ENCODE measurements at places on chromosomes 3 and 15.

DNA sequence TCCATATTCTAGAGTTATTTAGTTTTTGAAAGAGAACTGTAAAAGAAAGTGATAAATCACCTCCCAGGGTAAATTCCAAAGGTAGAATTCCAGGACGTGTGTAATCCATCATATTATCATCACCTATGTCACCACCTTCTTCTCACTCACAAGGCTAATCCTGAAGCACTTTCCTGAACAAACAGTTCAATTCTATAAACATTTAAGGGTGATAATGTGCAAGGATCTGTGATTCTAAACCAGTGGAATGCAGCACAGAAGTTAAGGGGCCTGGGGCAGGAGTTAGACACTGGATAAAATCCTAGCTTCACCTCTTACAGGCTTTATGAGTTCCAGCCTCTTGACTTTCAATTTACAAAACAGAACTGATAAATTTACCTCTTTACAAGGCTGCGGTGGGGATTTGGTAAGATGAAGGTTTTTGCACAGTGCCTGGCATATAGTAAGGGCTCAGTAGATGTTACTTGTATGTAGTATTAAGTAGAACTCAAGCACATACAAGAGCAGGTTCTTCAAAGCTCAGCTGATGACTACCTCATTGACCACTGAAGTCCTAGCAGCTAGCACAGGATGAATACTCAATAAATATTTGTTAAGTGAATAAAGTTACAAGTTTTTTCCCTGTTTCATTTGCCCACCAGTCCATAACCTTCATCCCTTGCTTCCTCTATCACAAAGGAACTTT is 47.3 kb upstream of the CCDC80 start:
- DNase-seq: no peak

- DNase-seq: no peak
These were observed 78.9 kb upstream of the DPH6 start for GRCh38 chr15:35624881-35625280.

DNA sequence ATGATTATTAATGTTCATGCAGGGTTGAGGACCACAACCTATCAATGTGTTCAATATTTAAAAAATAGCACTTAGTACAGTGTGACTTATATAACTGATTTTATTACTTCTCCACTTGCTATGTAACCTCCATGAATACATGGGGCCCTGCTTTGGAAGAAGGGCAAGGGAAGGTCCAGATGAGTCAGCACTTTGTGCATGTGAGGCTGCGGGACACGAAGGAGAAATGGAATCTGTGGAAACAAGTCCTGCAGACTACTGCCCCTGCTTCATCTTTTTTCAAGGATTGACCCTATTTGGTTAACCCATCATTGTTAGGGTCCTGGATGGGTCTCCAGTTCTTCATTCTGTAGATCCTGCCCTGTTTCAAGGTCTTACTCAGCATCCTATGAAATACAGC is 1.6 kb downstream of the NXPE3 start:
- no peak for DNase-seq

DNA sequence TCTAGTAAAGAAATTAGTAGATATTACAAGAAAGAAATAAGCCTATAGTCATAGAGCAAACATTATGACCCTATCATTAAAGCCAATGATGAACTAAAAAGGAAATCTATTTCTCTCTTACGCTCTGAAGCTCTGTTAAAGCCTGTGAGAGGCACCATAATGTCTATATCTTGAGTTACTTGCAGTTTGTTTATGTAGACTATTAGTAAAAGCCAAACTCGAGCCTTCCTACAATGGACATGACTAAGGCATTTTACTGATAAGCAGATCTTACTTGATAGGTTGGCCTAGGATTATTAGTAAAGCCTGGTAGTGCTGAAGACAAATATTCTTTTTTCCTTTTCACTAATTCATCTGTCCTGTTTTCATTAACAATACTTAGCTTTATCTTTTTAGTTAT is 32.7 kb downstream of the LRRC3B start:
- DNase-seq: no peak

GRCh38 chr3:73499787-73500186 is 125.0 kb downstream of the PDZRN3 start:
- DNase-seq: no peak

DNA sequence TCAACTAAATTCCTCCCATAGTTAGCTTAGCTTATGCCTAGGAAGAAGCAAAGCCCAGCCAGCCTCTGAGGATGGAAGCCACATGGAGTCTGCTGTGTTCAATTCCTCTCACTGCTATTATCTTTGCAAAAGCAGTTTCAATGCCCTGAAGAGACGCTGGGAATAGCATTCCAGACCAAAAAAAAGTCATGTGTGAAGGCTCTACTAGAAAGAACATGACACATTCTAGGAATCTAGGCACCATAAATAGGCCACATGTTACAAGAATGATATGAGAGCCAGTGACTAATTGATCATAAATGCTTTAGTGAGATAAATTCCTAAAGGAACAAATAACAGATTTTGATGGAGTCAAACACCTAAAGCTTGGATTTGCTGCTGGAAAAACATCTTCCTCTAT is 800.8 kb downstream of the TUSC7 start:
- DNase-seq: no peak

DNA sequence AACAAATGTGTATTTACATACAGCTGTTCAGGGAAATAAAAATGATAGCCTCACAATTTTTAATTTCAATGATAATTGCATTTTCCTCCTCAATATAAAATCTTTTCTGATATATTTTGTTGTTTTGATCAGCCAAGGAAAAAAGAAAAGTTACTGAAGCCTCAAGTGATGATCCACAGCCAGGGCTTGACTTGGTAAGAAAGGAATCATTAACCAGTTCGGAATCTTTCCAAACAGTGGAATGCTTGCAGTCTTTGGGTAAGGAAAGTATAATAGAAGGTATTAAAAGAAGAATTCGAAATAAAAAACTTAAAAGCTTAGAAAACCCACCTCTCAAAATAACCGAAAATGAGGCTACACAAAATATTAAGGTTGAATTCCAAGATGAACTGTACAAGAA is 1.0 kb downstream of the TOPAZ1 start:
- DNase-seq: no peak

DNA sequence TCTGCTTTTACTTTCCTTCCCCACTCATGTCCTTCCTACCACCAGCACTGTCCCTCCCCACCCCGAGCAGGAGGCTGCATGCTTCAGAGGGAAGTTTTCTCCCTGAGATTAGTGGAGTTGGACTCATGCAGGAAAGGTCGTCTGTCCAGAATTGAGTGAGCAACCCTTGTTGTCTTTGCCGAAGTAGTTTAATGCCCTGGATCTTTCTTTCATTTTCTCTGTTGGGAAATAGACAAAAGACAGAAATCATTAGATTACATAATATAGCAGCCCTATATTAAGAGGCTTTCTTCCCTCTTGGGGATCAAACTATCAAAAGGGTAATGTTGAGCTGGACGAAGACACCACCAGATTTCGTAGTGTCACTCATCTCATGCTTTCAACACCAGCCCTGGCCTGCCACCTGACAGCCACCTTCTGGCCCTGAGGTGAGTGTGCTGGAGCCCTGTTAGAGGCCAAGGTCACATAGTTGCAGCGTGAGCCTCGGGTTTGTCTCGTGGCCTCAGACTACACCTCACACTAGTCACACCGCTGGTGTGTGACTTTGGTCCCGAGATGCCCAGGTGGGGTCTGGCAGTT is 231.0 kb downstream of the ITPR1 start:
- no peak for DNase-seq

GRCh38 chr3:136819731-136820679 is 1.1 kb downstream of the SLC35G2 start:
- no peak for DNase-seq

Data from stimulated activated CD8-positive, alpha-beta memory T cell treated with anti-CD3 and anti-CD28 coated beads, Interleukin-7, amount 100 ng/mL, for 1 hour (primary cell).